Hematopoietic multipotent progenitor cell treated with erythropoietin and hydrocortisone succinate and interleukin-3 and kit ligand, for 17 days (in vitro differentiated cells): ENCODE measurements at places on chromosomes 3 and 15.
A peak's percentile ranks its signal among the peaks of the same experiment; 100 is the strongest.

- DNase-seq = no peak
These were observed 36.5 kb downstream of the DAPK2 start for GRCh38 chr15:64009798-64010261.

GRCh38 chr3:156037356-156037755 lies 83.0 kb upstream of the KCNAB1 start:
- no peak for DNase-seq

GRCh38 chr3:41118461-41119390 lies 80.6 kb upstream of the CTNNB1 start:
- DNase-seq = no peak

DNA sequence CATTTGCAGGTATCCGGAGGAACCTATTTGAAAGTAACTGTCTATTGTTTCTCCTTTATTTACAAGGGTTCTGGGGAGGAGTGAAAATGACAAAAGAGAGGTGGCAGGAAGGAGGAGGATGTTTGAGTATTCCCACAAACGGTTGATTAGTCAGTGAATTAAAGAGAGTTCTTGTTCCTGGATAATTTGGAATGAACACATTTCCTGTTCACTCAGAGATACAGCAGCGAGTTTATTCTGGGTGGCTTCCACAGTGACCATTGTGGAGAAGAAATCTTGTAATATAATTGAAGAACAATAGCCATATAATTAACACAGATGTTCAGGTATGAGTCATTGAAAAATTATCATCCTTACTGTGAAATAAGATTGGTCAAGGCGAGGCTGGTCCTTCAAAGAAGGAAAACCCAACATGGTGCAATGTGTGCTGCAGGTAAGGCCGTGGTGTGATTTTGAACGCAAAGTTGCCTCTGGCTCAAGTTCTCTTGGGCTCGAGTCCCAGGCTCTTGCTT lies 77.3 kb downstream of the NFKBIZ start:
- DNase-seq = no peak

GRCh38 chr3:141006344-141006743 lies 44.8 kb upstream of the SPSB4 start:
- no peak for DNase-seq

GRCh38 chr15:83112233-83112955 lies 4.9 kb downstream of the TM6SF1 start:
- DNase-seq = no peak

DNA sequence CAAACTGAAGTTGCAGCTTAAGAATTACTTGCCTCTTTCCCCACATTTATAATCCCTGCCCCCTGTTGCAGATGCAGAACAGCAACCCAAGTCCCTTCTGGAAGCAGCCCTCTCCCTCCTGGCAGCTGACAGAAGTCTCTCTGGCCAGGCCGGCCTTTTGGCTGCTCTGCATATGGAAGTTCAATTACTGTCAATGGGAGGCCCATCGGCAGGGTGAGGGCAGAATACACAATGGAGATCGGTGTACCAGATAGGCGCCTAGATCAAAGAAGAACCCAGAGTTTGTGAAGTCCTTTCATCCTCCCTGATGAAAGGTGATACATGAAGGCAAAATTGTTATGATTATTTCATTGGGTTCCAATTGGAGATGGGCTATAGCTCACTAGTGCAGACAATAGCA lies 327.9 kb upstream of the CTNNB1 start:
- no peak for DNase-seq

- peak; percentile 46 for DNase-seq
These were observed 15.0 kb downstream of the KAT2B start for GRCh38 chr3:20055020-20055775.

GRCh38 chr3:15860014-15860934 lies 62.5 kb upstream of the ANKRD28 start:
- no peak for DNase-seq

DNA sequence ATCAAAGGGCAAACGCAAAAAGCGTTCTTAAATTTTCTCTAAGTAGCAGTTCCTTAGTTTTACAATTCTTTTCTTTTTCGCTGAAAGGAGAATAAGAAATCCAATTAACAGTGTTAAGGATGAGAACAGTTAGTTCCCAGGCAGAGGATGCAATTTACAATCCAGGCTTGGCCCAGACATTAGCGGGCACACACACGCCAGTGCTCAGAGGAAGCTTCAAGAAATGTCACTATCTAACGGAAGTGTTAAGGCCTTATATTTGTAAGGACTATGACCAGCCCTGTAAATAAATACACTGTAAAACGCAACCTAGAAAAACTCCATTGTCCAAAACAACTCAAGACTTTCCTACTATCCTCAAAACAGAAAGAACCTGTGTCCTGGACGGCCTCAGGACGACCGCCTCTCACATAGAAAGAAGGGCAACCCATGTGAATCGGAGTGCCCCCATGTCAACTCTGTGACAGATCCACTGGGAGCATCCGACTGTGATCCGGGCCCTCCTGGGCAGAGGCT lies 1.3 kb downstream of the ACAP2 start:
- peak; percentile 49 for DNase-seq

GRCh38 chr3:127794402-127794801 lies 27.9 kb downstream of the MGLL start:
- DNase-seq = no peak

DNA sequence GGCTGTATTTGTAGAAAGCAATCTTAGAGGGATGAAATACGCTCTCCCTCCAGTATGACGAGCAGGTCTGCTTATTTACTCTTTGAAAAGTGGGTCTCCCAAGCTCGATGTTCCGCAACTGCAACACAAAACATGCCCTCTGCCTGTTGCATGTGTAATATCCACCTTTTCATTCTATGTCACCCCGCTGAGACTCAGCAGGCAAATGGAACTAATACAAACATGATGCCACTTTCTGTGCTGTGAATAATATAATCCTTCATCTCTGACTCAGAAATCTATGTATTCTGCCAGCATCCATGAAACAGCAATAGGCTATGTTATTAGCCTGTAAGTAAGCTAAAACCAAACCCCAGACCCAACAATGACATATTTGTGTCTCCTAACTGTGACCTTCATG lies 200.8 kb upstream of the TMCO5A start:
- DNase-seq = no peak

GRCh38 chr3:101701696-101702634 lies 15.4 kb upstream of the RPL24 start:
- DNase-seq = no peak

- no peak for DNase-seq
These were observed 29.5 kb upstream of the IL20RB start for GRCh38 chr3:136928240-136928639.

GRCh38 chr3:123290962-123291361 lies 89.2 kb downstream of the SEC22A start:
- no peak for DNase-seq

DNA sequence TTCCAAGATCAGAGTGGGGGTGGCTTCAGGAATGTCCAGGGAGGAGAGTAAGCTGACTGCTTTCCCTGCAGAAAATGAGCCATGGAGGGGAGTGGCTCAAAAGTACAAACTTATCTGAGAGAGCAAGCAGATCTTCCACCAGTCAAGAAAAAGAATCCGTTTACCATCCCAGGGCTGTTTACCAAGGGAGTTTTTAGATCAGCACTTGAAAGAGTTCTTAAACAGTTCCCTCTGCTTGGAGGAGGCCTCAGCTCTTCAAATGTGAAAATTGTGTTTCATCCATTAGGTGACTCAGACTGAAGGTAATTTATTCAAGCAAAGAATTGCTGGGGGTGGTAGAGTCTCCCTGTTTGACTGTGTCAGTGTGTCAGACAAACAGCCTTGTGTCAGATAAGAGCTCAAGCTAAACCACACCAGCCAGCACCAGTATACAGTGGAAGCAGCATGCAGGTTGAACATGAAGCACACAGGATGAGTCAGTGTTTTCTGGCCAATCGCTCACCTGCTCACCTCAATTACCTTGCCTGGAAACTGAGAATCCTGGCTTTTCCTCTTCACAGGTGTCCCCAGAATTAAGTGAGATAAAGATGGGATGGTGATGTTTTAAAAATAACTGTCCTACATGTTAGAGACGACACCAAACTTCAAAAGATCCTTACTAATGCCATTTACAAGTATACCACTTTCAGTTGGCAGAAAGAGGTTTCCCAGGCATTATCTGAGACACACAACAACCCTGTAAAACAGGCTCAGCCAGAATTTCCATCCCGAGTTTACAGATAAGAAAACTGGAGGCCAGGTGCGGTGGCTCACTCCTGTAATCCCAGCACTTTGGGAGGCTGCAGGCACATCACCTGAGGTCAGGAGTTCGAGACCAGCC lies 21.7 kb downstream of the SH3BP5 start:
- DNase-seq = no peak

- DNase-seq = no peak
These were observed 42.1 kb upstream of the NSMCE3 start for GRCh38 chr15:29311696-29312095.

DNA sequence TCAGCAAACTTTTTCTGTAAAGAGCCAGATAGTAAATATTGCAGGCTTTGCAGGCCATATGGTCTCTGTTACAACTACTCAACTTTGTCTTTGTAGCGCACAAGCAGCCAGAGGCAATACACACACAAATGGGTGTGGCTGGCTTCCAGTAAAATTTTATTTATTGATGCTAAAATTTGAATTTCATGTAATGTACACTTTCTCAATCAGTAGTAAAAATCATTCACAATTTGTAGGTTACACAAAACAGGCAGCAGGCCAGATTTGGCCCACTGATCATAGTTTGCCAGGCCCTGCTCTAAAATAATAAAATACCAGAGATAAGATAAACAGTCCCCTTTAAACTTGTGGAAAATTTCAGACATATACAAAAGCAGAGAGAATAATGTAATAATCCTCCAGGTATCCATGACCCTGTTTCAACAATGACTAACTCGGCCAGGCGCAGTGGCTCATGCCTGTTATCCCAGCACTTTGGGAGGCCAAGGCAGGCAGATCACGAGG lies 330.3 kb downstream of the SHQ1 start:
- DNase-seq = no peak

GRCh38 chr3:106327696-106328025 lies 458.8 kb upstream of the CBLB start:
- DNase-seq = no peak
